D721Med (cell line): ENCODE measurements at places on chromosomes 2 and 18.

- DNase-seq: no peak
Observed at GRCh38 chr2:197926673-197927072, 122.3 kb downstream of the PLCL1 start.

DNA sequence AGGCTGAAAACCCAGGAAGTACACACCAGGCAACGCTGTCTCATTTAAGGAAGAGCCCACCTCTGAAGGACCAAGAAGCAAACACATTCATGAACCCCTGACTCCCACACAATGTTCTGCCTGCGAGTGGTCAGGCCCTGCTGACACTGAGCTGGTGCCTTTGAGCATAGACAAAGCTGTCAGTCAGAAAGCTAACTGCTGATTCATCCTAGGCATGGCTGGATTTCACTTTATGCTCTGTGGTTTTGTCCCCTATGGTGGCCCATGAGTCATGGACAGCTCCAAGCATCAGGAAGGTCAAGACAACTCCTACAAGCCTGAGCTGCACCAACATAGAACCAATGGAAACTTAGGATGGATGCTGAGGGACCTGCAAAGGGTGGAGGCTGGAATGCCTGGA lies 78.9 kb downstream of the UXS1 start:
- DNase-seq: no peak

- DNase-seq: peak; percentile 86
Observed at GRCh38 chr2:238158509-238159070, at the start of gene ERFE. ERFE (plus strand) TSS chr2:238158970; CDS start chr2:238159008, 38 bp downstream.

DNA sequence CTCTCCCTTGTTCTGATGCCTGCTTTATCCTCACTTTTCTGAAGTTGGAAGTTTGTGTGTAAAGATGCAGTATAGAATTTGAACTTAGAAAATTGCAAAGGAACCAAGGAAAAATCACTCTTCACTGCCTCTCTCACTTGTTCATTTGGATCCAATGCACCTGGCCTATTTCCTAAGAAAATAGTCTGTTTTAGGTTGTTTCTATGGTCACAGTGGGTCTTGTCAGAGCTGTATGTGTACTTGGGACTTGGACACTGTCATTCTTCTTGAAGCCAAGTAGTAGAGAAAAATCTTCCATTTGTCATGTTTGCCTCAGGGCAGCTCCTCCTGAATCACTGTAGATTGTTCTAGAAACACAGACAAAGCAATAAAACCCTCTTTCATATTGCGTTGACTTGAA lies 80.3 kb upstream of the SESTD1 start:
- DNase-seq: no peak

DNA sequence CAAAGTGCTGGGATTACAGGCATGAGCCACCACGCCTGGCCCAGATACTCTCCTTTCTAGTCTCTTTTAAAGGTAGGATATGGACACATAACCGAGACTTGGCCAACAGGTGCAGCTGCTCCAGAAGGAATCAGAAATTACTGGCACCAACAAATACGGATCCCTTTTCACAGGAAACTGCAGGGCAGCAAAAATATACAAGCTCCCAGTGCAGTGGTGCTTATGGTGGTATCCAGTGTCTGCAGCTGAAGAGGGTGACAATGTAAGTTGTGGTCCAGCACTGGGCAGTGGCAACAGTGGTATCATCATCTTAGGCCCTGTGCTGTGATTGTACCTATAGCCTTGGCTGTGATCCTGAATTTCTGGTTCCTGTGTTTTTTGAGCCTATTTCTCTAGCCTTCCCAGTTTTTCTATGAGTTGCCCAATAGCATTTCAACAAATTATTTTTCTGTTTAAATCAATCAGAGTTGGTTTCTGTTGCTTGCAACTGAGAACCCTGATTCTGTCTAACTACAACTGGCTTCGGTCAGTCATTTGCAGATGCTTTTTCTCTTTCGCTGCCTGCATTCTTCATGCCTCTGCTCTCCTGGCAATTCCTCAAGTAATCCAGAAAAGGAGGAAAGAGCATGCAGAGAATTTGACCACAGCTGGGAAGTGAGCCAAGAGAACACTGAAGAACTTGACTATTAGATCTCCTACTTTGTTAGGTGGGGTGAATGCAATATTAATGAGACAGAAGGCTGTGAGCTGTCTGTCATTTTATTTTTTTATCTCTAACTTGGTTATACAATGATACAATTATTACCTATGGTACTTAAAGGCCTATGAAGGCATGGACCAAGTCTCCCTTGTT lies 30.8 kb upstream of the EML4 start:
- DNase-seq: no peak

DNA sequence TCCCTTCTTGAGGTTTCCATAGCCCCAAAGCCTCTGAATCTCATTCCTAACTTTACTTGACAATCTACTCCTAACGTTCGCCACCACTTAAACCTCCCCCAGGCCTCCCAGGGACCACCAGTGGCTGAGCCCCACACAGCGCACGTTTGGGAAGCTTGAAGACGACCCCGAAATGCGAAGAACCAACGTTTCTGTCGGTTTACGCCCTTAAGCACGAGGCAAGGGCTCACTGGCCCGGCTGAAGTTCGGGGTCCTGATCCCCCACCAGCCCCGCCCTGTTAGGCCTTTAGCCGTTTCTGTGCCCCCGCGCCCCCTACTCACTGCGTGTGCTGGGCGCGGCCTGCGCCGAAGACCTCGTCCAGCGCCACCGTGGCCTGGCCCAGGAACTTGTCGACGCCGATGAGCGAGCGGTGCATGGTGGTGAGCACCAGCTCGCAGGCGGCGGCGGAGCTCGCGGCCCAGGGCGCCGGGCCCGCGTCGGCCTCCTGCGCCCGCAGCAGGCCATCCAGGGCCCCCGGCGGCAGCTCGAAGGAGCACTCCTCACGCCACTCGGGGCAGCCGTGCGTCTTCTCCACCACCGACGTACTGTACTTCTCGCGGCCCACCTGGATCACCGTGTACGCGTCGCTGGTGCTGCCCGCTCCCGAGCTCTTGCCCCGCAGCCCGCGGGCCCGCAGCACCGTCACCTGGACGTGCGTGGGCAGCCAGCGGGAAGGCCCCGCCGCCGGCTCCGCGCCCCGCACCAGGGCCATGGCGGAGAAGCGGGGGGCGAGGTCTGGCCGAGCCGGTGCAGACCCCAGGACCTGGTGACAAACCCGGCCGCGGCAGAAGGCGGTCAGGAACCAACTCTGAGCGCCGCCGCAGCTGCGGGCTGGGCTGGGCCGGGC lies 479 bp downstream of the RAB11FIP5 start:
- no peak for DNase-seq

DNA sequence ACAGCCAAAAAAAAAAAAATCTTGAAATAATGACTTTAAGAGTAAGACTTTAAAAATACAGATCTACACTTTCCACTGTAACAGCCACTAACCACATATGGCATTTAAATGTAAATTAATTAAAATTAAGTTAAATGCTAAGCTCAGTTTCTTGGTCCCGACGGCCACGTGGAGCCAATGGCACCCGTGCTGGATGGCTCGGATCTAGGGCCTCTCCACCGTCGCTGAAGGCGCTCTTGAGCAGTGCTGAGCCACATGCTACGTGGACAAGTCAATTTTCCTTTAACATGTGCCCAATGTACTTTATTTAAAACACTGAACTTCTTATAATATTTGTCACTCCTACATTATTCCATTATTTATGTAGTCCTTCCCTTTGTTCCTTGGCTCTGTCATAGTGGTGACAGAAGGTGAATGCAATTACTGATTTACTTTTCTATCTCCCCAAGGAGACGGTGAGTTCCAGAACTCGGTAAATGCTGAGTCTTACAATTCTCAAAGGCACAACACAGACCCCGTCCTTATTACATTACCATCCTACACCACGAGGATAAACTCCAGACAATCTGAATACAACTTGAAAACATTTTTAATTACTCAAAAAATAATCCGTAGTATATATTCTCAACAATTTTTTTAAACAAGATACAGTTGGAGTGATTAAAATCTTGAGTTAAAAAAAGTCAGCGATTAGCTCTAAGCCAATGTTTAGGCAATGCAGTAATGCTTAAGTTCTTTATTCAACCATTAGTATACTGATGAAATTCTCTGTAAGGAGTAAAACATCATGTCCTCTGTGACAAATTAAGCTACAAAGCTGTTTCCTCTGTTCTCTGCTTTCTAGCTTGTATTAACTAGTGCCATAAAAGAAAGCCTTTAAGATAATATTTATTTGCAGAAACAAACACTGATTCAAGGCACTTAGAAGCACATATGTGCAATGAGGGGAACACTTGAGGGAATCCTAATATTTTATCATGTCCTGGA lies 95.1 kb downstream of the AFF3 start:
- no peak for DNase-seq

GRCh38 chr2:108268001-108268400 lies 20.7 kb upstream of the SULT1C2 start:
- DNase-seq: no peak

DNA sequence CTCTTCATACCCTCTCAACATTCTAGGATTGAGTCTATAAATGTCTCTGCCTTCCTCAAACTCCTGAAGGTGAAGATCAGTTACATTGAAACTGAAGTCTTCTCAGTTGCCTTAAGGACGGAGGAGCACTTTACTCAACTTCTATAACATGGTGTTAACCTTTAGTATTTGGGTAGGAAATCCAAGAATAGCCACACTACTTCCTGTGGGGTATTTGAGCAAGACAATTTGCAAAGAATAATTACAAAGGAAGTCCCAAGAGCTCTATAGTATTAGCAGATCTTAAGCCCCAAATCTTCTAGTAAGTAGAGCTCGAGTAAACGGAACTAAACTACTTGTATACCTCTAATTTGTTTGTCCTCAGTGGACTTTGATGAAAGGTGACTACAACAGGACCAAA lies 80.9 kb downstream of the SP100 start:
- DNase-seq: no peak

GRCh38 chr2:121345887-121346286 lies 60.9 kb upstream of the TFCP2L1 start:
- DNase-seq: no peak

- DNase-seq: no peak
Observed at GRCh38 chr2:199464606-199465352, 7.0 kb upstream of the SATB2 start.

- DNase-seq: no peak
Observed at GRCh38 chr2:215635788-215636139, 199.9 kb upstream of the FN1 start.

GRCh38 chr2:43540021-43540779 lies 55.6 kb downstream of the THADA start:
- DNase-seq: no peak

DNA sequence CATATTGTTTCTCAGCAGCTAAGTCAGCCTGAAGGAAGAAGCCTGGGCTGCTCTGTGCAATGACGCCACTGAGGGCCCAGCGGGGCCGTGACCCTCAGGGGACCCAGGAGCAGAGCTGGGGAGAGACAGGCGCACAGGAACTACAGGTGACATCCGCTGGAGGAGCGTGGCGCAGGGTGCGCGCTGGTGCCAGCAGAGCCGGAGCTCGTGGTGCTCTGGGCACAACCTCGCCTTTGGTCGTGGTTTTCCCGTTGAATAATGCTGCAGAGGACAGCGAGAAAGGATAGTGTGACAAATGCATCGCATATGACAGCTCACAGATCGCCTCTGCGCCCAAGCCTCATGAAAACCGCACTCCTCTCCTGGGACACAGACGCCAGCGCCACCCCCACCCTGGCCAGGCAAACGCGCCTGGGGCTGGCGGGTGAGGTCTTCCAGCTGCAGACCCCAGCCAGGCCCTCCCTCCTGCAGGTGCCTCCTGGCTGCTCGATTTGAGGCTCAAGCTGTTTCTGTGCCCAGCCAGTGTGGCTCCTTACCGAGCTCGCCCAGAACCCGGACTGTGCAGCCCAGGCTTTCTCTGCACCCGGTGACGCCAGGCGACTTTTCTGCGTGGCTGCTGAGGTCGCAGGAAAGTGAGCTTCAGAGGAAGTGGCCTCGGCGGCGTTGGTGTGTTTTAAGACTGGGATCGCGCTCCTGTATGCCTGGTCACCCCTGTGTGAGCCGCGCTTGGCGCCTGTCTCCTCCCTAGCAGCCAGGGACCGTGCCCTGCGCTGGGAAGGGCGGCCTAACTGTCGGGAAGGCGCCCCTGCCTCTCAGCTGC lies 583.1 kb upstream of the HS6ST1 start:
- no peak for DNase-seq

- no peak for DNase-seq
Observed at GRCh38 chr2:21261591-21261990, 137.8 kb downstream of the TDRD15 start.

DNA sequence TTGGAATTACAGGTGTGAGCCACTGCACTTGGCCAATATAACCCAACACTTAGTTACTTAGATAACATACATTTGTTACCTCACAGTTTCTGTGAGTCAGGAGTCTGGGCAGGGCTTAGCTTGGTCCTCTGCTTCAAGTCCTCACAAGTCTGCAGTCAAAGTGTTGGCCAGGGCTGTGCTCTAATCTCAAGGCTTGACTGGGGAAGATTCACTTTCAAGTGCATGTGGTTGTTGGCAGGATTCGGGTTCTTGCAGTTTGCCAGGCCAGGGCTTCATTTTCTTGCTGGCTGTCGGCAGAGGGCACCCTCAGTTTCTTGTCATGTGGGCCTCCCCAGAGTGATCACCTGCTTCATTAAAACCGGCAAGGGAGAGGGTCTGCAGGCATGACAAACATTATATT lies 103.7 kb downstream of the SLC4A3 start:
- DNase-seq: no peak

DNA sequence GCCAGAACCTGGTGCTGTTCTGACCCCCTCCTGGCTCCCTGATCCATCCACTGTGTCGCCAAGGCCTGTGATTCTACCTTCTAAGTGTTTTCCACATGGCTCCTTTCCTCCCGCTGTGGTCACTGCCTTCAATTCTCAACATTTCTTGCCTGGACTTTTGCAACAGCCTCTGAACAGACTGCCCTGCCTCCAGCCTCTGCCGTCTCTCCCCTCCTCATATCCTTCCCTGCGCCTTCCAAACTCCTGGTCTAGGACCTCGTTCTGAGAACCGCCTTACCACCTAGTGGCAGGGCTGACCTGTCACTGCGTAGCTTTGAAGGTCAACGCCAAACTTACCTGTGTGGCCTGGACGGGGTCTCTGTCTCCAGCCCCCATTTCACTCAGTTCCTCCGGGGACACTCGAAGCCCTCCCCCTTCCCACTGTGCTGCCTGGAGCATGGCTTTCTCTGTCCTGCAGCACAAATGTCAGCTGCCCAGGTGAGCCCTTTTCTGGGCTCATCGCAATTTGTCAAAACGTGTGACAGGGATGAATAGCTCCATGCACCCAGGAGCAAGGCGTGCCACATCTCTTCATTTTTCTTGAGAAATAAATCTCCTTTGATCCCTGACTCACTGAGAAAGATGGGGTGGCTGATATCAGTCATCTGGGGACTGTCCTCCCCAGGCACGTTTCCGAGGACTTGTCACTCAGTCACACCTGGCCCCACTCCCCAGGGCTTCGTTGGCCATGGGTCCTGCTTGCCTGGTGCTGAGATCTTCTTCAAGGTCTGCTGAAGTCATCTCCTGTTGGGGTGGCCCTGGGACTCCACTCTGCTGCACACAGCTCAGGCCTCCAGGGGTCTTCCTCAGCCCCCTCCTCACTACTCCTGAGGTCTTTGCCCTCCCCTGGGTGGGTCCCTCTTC lies 46.7 kb downstream of the LDLRAD4 start:
- no peak for DNase-seq

DNA sequence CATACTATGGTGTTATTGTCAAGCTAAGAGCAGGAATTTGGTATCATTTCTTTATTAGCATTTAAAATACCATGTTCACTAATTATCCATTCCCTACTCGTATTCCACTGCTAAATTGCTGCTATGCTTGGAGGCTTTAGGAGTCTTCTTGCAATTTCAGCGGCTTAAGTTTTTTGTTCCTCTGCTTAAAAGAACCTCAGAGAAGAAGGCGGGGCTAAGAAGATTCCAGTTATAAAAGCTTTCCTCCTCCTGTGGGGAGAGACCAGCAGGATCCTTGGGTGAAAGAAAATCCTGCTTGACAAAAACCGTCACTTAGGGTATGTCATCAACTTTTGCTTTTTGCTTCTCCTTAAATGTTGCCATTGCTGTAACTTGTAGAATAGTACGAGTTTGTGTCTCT lies at the start of gene TRPM8:
TSS of gene TRPM8 (plus strand) at position 258 of the 400 bp plus-strand sequence. CDS start 9,165 bp downstream, outside the sequence.
- DNase-seq: no peak
